ENCODE measurements at places on chromosomes 2 and 18.

GRCh38 chr2:222594679-222595078 is 61.2 kb downstream of the FARSB start:
- no peaks in the 10 kb centered on the region for H3K4me1 ChIP-seq
- no peaks in the 10 kb centered on the region for H3K27me3 ChIP-seq
- H3K4me3 ChIP-seq, result no peak overlapping the region
- peaks cover 92% of the 10 kb centered on the region for H3K36me3 ChIP-seq
- no peak overlapping the region for H3K27ac ChIP-seq
- no peak for DNase-seq

DNA sequence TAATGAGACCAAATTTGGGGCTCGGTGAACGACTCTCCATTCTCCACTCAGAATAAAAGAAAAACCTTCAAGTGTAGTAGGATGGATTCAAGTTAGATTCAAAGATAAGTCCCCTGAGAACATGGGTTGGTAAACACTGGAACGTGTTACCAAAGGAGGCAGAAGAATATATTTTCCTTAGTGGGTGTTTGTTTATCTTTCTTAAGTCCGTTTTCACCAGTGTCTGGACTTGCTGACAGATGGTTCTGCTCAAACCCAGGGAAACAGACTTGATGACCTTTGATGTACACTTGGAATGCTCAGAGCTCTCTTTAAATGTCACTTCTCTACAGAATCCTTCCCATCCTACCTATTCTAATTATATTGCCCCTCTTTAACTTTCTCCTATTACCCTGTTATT is 310.3 kb upstream of the ZNF521 start:
- H3K36me3 ChIP-seq, result no peaks in the 10 kb centered on the region
- H3K27me3 ChIP-seq, result no peaks in the 10 kb centered on the region
- no peak for DNase-seq
- no peaks in the 10 kb centered on the region for H3K4me1 ChIP-seq
- no peak overlapping the region for H3K4me3 ChIP-seq
- no peak overlapping the region for H3K27ac ChIP-seq

DNA sequence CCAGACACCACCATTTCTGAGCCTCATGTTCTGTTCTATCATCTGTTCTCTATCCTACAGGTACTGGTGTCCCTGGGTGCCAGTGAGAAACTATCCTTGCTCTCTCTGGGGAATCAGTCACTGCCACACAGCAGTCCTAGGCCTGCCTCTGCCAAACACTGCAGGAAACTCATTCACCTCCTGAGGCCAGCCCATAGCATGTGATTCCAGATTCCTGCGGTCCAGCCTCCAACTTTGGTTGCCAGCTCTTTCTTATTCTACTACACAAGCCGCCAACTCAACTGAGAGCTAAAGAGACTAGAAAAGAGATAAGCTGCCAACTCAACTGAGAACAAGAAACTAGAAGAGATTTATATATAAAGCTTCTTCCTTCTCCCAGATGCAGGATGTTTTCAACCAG is 8.8 kb upstream of the TTLL4 start:
- H3K27ac ChIP-seq, result no peak overlapping the region
- H3K27me3 ChIP-seq, result no peaks in the 10 kb centered on the region
- no peaks in the 10 kb centered on the region for H3K4me1 ChIP-seq
- DNase-seq, result no peak
- no peak overlapping the region for H3K4me3 ChIP-seq
- no peaks in the 10 kb centered on the region for H3K36me3 ChIP-seq

GRCh38 chr2:127681288-127681804 is 6.0 kb upstream of the LIMS2 start:
- H3K4me3 ChIP-seq, result no peak overlapping the region
- DNase-seq, result no peak
- H3K27me3 ChIP-seq, result no peaks in the 10 kb centered on the region
- no peaks in the 10 kb centered on the region for H3K36me3 ChIP-seq

GRCh38 chr18:47265197-47265596 is 13.7 kb upstream of the SKOR2 start:
- H3K27ac ChIP-seq, result no peak overlapping the region
- no peak overlapping the region for H3K4me3 ChIP-seq
- H3K27me3 ChIP-seq, result no peaks in the 10 kb centered on the region
- H3K4me1 ChIP-seq, result no peaks in the 10 kb centered on the region

- H3K4me3 ChIP-seq, result no peak overlapping the region
- DNase-seq, result no peak
- no peak overlapping the region for H3K27ac ChIP-seq
- no peaks in the 10 kb centered on the region for H3K4me1 ChIP-seq
- no peaks in the 10 kb centered on the region for H3K27me3 ChIP-seq
Observed at GRCh38 chr2:188449561-188449960, 157.9 kb downstream of the GULP1 start.

DNA sequence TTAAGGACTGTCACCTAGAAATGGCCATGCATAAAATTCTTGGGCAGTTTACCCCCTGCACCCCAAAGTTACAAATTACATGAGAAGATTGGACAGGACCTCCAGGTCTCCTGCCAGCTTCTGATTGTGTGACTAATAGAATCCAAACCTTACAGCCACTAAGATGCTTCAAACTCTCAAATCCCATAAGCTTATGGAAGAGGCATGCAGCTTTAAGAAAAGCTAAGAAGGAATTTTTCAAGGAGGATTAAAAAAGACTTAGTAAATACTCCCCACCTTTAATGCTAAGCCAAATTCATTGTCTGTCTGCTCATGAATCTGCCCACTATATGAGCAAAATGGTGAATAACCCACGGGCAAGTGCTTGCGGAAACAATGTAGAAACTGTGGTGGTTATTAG is 86.3 kb downstream of the MAIP1 start:
- H3K4me1 ChIP-seq, result no peaks in the 10 kb centered on the region
- DNase-seq, result no peak
- no peaks in the 10 kb centered on the region for H3K36me3 ChIP-seq
- H3K4me3 ChIP-seq, result no peak overlapping the region

DNA sequence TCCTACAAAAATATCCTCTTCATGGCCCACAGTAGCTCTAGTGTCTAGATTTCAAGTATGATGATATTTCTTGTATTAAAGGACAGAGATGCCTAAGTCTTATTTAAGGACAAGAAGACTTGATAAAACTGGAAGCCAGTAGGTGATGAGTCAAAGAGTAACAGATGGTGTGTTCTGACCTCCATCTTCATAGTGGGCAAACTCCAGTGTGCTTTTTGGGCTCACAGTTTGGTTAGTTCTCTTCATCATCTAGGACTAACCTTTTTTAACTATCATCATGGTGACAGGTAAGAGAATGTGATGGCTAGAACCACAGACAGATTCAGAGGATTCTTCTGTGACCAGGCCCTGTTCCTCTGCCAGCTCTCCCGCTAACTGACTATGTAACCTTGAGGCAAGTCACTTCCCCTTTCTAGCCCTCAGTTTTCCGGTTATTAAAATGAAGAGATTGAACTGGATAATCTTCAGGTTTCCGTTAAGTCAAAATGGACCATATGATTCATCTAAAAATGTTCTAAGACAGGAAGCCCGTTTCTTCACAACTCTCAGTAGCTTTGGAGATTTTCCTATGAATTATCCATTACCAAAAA is 140.3 kb upstream of the RASGRP3 start:
- DNase-seq, result no peak
- H3K27ac ChIP-seq, result no peak overlapping the region
- no peaks in the 10 kb centered on the region for H3K27me3 ChIP-seq
- no peaks in the 10 kb centered on the region for H3K4me1 ChIP-seq

DNA sequence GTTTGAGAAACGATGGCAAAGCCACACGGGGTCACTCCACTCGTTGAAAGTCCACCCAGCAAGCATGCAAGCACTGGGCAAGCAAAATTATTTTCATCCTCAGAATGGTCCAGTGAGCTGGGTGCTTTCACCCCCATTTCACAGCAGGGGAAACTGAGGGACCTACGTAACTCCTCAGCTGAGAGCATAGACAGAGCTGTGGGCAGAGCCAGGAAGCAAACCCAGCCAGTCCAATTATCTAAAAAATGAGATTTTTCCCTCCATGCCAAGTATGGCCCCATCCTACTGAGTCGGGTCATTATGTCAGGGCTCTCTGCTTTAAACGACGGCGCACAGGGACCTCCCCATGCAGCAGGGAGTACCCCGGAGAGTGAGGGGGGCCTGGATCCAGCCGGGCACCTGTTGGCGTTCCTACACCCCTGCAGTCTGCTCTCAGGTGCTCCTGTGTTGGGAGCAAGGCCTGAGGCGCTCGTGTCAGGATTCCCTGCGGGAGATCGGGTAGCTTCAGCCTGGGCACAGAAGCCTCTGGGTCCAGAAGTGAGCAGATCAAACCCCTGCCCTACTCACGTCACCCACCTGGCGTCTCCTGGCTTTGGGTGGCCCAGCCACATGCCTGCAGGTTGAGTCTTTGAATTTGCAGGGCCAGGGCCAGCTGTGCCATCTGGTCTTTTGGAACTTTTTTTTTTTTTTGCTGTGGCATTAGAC is 17.3 kb downstream of the TWIST2 start:
- H3K4me1 ChIP-seq, result no peaks in the 10 kb centered on the region
- no peaks in the 10 kb centered on the region for H3K27me3 ChIP-seq
- no peaks in the 10 kb centered on the region for H3K36me3 ChIP-seq
- no peak overlapping the region for H3K27ac ChIP-seq
- H3K4me3 ChIP-seq, result no peak overlapping the region

GRCh38 chr2:109266496-109266895 is 137.5 kb downstream of the SH3RF3 start:
- no peaks in the 10 kb centered on the region for H3K27me3 ChIP-seq
- H3K27ac ChIP-seq, result no peak overlapping the region
- no peaks in the 10 kb centered on the region for H3K36me3 ChIP-seq

DNA sequence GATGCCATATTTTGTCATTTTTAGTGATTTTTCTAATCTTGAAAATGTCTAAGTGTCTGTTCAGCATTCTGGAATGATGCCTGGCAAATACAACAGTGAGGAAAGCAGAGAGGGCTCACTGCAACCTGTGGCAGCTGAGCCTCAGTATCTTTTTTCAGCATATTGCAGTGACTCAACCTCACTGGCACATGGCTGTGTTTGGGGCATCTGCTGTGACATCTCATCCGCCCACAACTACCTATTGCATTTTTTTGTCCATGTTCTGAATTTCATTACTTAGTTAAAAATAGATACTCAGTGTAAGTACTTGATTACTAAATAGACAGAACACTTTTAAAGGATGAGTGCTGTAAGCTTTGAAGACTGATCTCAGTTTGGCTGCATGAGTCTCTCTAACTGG is 10.7 kb downstream of the BABAM2 start:
- H3K4me3 ChIP-seq, result no peak overlapping the region
- DNase-seq, result no peak
- peaks cover 26% of the 10 kb centered on the region for H3K36me3 ChIP-seq
- no peak overlapping the region for H3K27ac ChIP-seq
- H3K27me3 ChIP-seq, result no peaks in the 10 kb centered on the region
- peaks cover 4% of the 10 kb centered on the region for H3K4me1 ChIP-seq

All from DND-41 (cell line).